Activated T-helper 9 cell treated with anti-CD3 and anti-CD28 coated beads, Interleukin-2, amount 50 U/mL, for 16 hours (primary cell): ENCODE measurements at places on chromosomes 2 and 18.

GRCh38 chr2:109285244-109285651 is 156.2 kb downstream of the SH3RF3 start:
- DNase-seq: no peak

- no peak for DNase-seq
These were observed 11.8 kb downstream of the G6PC2 start for GRCh38 chr2:168912901-168913369.

DNA sequence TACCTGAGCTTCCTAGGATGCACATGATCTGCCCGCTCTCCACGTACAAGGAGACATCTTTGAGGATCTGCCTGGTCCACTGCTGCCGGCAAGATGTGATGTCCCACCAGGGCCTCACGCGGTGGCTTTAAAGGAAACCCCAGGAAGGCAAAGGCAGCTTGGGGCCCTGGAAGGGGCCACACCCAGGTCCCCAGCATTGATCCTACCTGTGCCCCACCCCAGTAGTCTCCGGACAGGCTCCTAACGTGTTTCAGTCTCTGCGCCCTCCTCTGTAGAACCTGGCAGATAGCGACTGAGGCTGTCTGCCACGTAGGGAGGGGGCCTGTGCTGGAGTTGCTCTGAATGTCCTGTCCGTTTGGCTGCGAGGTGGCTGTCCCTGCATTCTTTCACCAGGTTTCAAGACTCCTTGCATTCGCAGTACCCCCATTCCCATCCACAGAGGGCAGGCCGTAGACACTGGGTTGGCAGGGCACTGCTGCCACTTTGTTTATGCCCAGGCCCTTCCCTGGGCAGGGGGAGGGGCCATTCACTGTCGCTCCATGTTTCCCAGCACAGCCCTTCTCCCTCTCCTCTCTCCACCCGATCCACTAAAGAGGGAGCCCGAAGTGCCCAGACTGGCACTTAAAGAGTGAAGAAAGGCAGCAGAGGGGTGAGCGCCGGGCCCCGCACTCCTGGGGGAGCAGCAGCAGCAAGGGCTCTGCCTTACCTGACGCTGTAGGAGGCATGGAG is 644 bp downstream of the ABCG5 start:
- no peak for DNase-seq

DNA sequence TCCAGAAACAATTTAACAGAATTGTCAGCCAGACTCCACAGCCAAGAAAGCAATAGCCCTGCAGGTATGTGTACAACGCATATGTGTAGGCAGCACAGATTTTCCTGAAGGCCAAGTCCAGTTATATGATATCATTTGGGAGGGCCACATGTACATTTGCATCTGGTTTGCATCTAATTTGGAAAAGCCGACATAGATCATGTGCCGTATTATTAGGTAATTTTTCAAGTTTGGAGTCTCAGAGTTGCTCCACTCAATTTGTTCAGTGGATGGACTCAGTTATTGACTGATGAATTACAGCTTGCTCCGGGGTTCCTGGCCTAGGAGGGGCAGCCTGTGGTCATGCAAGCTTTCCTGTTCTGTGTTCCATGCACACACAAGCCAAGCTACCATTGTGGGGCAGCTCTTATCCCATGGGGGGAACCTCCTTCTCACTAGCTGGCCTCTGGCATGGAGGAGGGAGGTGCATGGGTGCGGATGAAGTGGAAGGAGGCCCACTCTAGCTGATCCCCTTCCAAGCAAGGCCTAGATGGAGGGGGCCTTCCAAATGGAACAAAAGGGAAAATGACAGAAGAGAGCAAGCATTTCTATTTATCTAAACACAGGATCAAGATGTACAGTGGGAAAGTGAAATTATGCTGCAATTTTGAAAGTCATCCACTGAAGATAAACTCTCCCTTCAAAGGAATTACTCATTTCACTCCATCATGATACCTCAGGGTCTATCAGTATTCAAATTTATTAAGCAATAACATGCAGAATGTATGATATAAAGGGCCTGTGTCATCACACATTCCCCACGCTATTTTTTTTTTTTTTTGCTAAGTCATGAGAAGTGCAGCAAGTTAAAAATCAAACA is 202.6 kb upstream of the SMAD2 start:
- DNase-seq: no peak

- DNase-seq: no peak
These were observed 21.1 kb upstream of the CELF4 start for GRCh38 chr18:37586656-37587225.

DNA sequence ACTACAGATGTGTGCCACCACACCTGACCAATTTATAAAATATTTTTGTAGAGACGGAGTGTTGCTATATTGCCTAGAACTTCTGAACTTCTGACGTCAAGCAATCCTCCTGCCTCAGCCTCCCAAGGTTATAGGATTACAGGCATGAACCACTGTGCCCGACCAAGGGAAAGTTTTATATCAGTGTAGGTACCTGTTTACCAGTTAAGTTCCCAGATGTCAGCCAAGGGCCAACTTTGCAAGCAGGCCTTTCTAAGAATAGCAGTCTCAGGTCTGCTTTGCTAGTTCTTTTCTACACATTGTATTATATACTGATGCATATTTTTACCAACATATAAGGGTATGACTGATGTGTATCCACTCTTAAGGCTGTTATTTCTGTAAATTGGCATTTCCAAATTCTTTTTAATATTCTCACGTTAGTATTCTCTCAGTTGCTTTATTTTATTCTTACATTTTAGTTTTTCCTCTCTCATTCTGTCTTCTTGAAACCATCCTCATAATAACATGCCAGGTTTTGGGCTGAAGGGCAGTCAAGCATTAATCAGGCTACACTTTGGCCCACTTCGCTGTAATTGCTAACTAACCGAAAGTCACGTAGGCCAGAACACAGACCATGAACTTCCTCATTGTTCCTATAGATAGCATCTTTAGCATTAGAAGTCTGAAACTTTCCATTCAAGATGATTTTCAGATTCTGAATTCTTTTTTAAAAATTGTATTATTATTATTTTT is 25.0 kb upstream of the CXXC1 start:
- no peak for DNase-seq

- DNase-seq: no peak
These were observed 148.8 kb downstream of the EPHA4 start for GRCh38 chr2:221423210-221423804.

DNA sequence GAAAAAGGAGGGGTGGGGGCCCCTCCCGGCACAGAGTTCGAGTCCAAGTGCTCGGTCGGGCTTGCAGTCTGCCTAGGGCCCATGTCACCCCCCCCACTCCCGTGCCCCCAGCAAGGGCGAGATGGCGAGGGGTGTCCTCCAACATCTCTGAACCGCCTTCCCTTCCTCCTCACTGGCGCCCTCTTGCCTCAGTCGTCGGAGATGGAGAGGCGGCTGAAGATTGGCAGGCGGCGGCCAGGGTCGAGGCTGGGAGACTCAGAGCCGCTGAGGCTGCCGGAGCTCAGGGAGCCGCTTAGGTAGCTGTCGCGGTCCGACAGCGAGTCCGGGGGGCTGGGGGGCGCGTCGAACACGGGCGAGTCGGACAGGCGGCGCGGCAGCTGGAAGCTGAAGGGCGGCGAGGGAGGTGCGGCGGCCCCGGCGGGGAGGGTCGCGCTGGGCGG is 2.3 kb downstream of the ZFP36L2 start:
- DNase-seq: peak; percentile 58

DNA sequence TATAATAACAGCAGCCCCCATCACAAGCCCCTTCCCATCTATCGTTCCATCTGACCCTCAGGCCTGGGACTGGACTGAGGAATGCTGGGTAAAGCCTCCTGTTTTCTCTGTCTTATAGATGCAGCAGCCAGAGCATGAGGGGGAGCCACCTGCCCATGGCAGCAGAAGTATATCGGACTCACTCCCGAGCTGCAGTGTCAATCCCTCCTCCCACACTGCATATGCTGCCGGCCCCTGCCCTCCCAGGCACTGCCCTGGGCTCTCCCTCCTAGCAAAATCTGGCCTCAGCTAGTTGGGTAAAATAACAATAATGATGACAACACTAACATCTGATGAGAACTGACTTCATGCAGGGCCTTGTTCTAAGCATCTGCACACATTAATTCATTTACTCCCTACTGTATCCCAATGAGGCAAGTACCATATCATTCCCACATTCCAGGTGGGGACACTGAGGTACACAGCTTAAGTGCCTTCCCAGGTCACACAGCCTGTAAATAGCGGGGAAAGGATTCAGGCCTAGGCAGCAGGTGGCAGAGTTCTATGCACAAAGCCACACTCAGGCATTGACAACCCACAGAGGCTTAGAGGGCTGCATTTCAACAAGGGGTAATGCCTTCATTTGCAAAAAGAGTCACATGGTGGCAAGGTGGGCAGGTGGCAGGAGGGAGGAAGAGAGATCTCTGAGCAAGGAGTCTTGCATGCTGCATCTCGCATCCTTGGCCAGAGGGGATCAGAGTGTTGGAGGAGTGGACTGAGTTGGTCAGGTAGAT is 190.0 kb downstream of the ZBTB7C start:
- DNase-seq: no peak

- no peak for DNase-seq
These were observed 225.8 kb downstream of the SEPTIN10 start for GRCh38 chr2:109387778-109388469.

- no peak for DNase-seq
These were observed 52.0 kb downstream of the STAT1 start for GRCh38 chr2:190961918-190962487.

DNA sequence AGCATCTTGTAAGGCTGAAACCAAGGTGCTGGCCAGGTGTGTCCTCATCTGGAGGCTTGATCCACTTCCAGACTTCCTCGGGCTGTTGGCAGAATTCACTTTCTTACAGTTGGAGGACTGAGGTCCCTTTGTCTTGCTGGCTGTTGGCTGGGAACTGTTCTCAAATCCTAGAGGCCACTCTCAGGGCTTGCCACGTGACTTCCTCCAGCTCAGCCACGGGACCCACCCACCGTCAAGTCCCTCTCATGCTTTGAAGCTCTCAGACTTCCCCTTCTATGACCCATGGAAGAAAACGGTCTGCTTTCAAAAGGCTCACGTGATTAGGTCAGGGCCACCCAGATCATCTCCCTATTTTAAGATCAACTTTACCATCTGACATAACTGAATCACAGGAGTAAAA is 77.1 kb downstream of the SMAD4 start:
- DNase-seq: no peak

DNA sequence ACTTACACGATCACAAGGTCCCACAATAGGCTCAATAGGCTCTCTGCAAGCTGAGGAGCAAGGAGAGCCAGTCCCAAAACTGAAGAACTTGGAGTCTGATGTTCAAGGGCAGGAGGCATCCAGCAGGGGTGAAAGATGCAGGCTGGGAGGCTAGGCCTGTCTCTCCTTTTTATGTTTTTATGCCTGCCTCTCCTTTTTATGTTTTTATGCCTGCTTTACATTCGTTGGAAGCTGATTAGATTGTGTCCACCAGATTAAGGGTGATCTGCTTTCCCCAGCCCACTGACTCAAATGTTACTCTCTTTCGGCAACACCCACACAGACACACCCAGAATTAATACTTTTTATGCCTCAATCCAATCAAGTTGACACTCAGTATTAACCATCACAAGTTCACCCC is 9.9 kb upstream of the GYPC start:
- DNase-seq: no peak

DNA sequence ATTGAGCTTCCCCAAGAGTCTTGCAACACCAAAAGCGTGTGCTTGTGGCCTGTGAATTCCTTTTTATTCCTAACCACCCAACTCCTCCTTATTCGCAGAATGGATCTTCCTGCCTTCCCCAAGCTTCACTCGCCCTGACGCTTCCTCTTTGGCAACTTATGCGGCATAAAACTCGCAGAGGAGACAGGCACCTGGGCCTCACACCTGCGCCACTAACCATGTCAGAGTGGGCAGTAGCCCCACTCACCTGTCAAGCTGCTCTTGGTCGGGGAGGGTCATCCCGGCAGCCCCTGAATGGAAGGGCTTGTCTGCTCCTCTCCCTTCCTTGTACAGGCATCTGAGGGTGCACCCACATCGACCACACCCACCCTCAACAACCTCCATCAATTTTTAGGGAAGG is 106.9 kb upstream of the GPC1 start:
- no peak for DNase-seq

GRCh38 chr18:11176481-11176881 is 27.1 kb upstream of the PIEZO2 start:
- DNase-seq: no peak

DNA sequence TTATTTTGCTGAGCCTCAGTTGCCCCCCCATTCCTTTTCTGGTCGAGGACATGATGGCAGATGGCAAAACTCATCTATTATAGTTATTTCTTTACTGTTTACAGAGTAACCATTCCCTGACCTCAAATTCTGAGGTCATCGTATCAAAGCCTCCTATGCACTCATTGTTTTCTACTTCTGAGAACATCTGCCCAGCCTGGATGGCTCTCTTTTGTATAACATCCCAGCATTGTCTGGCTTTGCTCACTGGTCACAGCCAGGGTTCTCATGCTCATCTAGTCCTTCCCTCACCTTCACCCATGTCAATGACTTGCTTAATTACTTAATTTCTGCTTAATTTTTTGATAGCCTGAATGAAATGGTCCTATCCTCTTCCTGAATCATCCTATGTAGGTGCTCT is 472.1 kb downstream of the PARD3B start:
- DNase-seq: no peak

GRCh38 chr2:62319070-62319469 is 123.2 kb downstream of the B3GNT2 start:
- no peak for DNase-seq

DNA sequence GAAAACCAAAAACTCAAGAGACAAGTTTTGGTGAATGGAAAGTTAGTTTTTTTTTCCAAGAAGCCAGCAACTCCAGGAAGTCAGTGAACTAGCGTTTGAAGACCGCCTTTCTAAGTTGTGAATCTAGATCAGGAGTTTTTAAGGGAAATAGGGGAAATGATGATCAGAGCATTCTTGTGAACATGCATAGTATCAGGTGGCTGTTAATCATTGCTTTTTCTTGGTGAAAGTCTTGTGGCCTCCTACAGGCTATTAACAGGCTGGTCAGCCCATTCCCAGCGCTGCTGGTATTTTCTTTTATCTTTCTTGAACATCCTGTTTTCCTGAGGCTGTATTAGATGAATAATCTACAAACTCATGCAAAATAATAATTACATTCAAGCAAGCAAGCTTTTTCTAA is 155.8 kb downstream of the PTPRM start:
- DNase-seq: no peak

GRCh38 chr2:157420771-157421323 is 23.0 kb downstream of the CYTIP start:
- no peak for DNase-seq

DNA sequence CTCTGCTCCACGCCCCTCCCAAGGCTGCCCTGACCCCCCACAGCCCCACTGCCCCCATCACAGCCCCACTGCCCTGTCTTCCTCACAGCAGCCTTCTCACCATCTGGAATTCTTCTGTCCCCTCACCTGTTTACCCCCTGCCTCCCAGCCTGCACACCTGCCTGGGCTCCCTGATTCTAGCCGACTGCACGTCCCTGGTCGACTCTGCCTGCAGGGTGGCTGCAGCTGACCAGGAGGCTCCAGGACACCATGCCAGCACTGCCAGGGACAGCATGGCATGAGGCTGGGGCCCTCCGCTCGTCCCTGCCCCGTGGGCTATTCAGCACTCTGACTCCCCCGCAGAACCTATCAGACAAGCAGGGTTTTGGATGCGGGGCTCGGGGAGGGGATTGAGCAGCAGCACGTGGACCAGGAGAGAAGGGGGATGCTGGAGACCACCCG is 254.1 kb downstream of the HDAC4 start:
- no peak for DNase-seq

GRCh38 chr2:7665880-7666279 is 748.7 kb downstream of the RNF144A start:
- DNase-seq: no peak

GRCh38 chr2:64543008-64543697 is 19.0 kb downstream of the AFTPH start:
- DNase-seq: no peak

- no peak for DNase-seq
These were observed 8.4 kb upstream of the PLEK start for GRCh38 chr2:68356599-68357239.

- DNase-seq: no peak
These were observed 747.3 kb downstream of the ADCYAP1 start for GRCh38 chr18:1652018-1652417.
